Forelimb muscle (tissue), 1 donor: ENCODE measurements at places on chromosomes 16 and 17.

DNA sequence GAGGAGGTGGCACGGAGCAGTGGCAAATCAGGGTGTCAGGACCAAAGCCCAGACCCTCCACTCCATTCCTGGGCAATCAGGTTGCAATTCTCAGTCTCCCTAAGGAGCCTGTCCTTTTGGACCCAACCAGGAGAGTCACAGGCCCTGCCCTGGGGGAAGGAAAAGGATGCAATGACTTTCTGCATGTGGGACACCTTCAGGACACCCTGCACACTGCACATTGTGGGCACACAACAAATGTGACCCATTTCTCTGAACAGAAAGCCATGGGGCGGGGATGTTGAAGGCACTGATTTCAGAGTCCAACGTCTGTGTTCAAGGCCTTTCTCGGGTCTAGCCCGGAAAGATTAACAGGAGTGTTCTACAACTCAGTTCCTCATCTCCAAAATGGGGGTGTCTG, 286.2 kb upstream of the FOXF1 start:
- no peak for DNase-seq

- no peak for DNase-seq
Measured at GRCh38 chr17:18968345-18968744, 16.4 kb downstream of the SLC5A10 start.

GRCh38 chr17:47801176-47801765, 20.3 kb downstream of the OSBPL7 start:
- no peak for DNase-seq

- no peak for DNase-seq
Measured at GRCh38 chr17:39738983-39739884, 1.5 kb downstream of the GRB7 start.

DNA sequence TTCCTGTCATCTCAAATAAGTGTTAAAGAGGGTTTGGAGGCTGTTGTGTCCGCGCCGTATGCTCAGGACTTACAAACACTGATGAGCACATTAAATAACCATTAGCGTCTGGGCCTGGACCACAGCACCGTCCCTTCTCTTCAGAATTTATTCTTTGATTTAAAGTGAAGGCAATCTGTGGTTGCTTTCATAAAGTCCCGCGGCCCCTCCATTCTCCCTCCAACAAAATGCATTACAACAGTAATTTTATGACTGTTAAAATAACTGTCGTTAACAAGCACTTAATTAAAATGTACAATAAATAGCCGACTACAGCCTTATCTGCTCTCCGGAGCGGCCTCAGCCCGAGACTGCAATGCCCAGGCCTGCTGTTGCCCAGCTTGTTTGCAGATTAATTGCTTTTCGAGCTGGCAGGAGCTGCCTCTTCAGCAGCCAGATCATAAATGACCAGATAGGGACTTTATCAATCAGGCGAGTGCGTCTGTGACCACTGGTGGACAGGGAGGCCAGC, 30.6 kb upstream of the IRX3 start:
- no peak for DNase-seq

DNA sequence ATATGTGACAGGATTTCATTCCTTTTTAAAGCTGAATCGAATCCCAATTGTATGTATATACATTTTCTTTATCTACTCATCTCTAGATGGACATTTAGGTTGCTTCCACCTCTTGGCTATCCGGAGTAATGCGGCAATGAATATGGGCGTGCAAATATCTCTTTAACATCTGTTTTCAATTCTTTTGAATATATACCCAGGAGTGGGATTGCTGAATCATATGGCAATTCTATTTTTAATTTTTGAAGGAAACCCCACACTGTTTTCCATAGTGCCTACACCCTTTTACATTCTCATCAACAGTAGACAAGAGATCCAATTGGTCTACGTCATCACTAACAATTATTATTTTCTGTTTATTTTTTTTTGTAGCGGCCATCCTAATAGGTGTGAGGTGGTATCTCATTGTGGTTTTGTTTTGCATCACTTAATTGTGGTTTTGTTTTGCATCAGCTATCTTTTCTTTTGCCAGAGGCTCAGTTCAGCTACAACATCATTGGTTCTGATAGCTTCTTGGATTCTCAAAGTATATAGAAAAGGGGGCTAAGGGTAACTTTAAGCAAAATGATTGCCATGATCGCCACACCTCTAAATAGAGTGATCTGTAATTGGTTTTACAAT, 25.6 kb upstream of the MAP2K6 start:
- no peak for DNase-seq

GRCh38 chr16:72846594-72846993, 201.3 kb downstream of the ZFHX3 start:
- DNase-seq = no peak

DNA sequence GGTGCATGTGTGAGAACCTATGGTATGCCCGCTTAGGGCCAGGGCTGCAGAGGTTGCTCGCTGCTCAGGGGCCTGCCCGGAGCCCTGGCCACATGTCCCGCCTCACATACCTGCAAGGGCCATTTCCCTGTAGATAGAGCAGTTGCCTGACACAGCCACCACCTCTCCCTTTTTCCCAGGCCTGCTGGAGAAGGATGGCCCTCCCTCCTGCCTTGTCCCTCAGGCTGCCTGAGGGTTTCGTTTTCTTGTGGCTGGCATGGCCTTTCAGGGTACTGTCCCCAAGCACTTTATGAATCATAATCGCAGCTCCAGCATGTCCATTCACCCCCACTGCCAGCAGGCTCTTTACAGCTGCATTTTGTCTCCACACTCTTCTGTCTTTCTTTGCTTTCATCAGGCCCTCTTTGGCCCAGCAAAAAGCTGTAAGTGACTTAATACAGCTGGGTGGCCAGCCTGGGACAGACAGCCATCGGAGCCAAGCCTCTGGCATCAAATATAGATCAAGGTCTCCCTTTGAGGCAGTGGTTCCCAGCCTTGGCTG, 65.7 kb downstream of the MPRIP start:
- no peak for DNase-seq

DNA sequence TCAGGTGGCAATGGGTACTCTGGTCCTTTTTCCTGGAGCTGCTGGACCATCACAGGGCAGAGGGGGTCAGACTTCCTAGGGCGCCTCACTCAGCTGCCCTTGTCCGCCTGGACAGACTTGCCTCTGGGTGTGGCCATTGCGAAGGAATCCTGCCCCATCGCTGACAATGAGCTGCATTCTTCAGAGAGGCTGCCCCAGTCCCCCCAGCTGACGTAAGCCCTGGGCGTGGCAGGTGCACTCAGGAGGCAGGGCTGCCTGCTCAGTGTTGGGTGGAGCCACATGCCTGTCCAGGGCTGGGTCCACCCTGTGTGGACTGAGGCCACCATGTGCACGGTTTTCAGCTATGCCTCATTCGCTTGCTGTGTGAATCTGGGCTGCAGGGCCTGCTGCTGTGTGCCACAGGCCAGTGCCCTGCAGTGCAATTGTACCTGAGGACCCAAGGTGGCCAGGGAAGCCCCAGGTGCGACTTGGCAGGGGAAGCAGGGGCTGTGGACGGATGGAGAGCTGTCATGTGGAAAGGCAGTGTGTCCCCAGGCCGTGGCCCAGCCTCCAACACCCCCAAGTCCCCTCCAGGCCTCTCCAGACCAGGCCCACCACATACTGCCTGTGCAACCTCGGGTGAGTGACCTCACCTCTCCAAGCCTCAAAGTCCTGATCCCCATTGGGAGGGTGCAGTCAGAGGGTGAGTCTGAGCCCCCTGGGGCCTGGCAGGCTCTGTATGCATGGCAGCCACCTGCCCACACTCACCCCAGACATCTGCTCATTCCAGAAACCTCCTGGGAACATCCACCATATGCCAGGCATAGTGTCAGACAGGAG, 14.0 kb upstream of the MPRIP start:
- DNase-seq = no peak

GRCh38 chr16:28606291-28607115, 3.3 kb downstream of the SULT1A1 start:
- no peak for DNase-seq

DNA sequence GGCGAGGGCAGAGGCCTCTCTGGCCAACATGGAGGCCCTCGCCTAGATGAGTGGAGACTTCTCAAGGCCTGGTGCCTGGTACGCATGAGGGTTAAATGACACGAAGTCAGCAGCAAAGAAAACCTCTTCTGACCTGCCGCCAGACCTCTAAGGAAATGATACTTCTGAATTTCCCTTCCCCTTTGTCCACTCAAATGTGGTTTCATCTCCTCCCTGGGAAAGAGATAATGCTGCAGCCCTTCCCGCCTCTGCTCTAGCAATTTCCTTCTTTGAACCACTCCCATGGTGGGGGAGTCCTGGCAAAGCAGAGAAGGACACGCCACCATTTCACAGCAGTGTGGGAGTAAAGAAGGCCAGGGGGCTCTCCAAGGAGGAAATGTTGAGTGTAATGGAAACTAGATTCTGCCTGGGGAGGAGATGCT, 65.7 kb upstream of the BCAR1 start:
- no peak for DNase-seq

DNA sequence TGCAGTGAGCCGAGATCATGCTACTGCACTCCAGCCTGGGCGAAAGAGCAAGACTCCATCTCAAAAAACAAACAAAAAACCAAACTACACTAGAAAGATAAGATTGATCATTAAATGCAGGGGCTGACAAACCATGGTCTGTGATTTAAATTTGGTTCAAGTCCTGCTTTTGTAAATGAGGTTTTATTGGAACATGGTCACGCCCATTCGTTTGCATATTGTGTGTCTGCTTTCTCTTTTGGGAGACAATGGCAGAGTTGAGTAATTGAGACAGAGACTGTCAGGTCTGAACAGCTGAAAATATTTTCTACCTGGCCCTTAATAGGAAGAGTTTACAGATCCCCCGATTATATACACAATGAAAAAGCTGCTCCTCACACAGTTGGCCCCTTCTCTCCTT, 235.5 kb upstream of the EEF2KMT start:
- DNase-seq = no peak

DNA sequence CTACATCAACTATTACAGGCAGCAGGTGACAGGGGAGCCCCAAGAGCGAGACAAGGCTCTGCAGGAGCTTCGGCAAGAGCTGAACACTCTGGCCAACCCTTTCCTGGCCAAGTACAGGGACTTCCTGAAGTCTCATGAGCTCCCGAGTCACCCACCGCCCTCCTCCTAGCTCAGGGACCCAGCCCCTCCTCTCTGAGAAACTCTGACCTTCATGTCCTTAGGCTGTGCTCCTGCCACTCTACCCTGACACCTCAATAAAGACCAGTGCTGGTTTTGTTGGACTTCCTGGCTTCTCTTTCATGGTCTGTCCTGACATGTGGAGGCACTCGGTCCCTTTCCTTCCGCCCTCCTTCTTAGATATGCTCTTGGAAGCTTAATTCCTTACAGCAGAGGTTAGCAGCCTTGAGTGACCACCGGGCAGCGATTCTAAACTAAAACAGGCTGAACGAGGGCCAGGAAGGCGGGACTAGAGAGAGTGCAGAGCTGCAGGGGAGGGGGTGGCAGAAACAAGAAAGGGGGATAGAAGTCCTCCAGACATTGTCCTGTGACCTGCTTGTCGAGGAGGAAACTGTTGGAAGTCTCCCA, 915 bp downstream of the AHSP start:
- no peak for DNase-seq

GRCh38 chr16:7517496-7517895, 184.9 kb downstream of the RBFOX1 start:
- no peak for DNase-seq

DNA sequence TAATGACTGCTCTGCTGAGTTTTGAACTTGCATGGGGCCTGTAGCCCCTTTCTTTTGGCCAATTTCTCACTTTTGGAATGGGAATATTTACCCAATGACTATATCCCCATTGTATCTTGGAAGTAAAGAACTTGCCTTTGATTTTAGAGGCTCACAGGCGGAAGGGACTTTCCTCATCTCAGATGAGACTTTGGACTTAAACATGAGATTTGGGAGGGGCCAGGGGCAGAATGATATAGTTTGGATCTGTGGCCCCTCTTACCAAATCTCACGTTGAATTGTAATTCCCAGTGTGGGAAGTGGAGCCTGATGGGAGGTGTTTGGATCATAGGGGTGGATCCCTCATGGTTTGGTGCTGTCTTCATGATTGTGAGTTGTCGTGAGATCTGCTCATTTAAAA, 42.7 kb upstream of the SDK2 start:
- DNase-seq = no peak

DNA sequence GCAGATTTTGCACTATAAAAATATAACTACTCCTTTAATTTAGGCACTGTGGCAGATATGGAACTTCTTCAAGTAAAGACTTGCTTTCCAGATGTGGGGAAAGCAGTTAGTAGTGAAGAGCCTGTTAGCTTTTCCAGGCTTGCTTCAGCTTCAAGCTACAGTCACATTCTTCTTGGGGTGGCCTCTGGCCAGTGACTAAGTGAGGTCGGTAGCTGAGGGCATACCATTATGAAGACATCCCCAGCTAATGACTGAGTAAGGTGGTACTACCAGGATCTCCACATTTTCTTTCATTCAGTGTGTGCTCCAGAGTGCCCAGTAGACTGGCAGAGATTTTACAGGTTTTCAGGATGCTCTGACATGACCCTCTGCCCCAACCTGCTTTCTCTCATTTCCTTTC, 167.1 kb upstream of the KIF2B start:
- no peak for DNase-seq

DNA sequence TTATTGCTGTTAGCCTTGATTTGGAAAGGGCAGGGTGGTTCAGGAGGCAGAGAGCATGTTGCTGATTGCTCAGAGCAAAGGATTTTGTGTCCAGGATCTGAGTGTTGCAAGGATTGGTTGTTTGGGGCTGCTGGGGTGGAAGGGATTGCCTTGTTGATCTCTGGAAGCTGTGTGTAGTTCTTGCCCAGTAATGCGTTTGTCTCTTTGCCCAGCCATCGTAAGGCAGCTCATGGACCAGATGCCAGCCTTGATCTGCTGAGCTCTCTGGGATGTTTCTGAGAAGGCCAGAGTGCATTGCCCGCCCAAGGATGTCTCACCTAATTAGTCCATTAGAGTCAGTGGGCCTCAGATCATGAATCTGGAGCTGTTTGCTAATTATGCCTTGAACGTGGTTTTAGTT, 33.6 kb downstream of the NKD1 start:
- DNase-seq = no peak

DNA sequence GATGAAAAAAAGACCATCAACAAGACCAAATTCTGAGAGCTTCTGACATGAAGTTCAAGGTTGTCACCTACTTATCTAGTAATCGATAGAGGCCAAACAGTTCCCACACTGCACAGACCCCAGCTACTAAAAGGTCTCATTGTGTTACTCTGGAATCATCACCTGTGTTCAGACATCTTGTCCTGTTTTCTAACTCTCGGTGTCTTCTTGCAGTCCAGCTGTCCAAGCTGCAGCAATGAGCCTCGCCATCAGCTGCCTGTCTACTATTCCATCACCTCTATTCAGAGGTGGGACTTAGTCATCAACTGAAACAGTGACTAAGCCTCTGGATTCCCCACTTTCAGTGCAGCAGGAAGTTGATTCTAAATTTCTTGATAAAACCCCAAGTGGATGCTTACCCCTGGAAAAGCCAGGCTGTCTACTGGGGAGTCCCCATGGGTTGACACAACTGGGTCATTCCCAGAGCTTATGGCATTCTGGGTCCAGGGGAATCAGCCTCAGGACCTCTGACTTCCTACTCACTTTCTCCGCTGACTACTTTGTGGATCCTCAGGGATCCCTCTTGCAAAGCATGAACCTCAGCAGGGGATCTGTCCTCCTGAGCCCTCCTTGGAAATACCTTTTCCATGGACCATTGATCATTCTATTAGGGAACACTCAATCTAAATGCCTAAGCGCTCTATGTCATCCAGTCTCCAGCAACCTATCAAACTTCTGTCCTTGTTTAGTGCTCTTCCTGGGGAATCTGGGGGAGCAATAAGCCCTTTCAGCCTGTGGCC, 46.5 kb downstream of the HNF1B start:
- DNase-seq = no peak

- DNase-seq = no peak
Measured at GRCh38 chr17:69761011-69761410, 314.0 kb upstream of the KCNJ16 start.
